ENCODE measurements at places on chromosomes 6 and 20.
A peak's percentile ranks its signal among the peaks of the same experiment; 100 is the strongest.

DNA sequence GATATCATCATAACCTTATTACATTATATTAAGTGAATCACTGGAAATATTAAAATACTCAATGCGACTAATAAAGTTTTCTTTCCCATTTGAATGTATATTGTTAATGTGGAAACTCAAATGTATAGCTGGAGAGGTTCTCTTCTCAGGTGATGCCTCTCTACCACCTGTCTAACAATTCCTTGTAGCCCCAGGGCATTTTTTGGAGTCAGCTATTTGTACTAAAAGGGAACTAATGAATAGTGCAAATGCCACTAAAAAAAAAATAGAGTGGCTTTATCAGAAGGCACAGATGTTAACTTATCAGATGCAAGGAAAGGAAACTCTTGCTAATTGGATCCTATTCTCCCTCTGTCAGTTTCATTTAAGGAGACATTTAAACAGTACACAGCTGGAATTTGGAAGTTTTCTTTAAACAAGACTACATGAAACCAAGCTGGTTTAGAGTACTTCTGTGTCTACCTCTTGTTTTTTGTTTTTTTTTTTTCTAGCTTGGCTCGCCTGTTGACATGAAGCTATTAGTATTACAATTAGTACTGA is 897.0 kb upstream of the SLC35B3 start:
- DNase-seq, result no peak

DNA sequence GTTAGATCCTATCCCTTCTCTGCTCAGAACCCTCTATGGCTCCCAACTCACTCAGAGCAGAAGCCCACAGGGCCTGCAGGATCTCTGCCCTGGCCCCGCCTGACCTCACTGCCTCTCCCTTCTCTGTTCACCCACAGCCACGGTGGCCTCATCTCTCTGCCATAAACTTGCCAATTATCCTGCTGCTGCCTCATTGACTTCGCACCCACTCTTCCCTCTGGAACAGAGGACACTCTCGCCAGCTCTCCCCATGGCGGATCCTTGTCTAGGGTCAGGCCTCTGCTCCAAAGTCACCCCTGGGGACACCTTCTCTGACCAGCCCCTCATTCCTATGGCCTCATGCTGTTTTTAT is 86.4 kb downstream of the CEBPB start:
- DNase-seq, result no peak

GRCh38 chr6:137471986-137472385 is 22.2 kb downstream of the OLIG3 start:
- DNase-seq, result no peak

DNA sequence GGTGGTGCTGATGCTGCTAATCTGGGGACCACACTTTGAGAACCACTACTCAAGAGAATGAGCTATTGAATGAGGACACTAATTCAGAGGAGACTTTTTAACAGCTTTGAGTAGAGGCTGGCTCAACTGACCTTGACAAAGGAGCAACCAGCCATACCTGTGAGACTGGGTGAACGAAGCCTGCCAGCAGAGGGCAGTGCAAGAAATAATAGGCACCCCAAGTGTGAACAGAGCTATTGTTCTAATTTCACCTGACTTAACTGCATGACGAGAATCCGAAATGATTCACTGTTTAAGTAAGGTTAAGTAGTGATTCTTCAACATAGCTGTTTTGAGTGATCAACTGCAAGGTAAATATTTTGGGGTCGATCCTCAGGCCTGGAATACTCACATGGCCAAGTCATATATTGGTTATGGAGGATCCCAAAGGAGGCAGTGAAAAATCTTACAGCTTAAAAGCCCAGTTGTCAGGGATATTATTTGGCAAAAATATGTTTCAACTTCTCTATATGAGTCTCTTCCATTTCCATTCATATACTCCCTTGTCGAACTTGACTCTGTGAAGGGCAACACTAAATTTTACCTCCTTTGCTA is 550.5 kb upstream of the MARCKS start:
- DNase-seq, result no peak

DNA sequence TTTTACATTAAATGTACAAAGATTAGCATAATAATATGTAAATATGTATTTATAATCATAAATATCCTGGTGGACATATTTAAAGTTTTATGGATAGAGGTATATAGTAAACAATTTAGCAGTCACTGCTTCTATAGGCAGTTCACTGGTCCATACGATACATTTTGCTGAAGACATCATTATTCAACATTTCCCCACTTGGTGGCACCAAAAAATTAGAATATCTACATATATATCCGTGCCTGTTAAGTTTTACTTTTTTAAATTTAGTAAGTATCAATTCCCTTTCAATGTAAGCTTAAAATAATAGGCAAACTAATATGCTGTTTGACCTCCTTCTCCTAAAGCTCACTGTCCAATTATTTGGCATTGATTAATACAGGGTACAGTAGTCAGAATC is 64.2 kb downstream of the LMBRD1 start:
- no peak for DNase-seq

DNA sequence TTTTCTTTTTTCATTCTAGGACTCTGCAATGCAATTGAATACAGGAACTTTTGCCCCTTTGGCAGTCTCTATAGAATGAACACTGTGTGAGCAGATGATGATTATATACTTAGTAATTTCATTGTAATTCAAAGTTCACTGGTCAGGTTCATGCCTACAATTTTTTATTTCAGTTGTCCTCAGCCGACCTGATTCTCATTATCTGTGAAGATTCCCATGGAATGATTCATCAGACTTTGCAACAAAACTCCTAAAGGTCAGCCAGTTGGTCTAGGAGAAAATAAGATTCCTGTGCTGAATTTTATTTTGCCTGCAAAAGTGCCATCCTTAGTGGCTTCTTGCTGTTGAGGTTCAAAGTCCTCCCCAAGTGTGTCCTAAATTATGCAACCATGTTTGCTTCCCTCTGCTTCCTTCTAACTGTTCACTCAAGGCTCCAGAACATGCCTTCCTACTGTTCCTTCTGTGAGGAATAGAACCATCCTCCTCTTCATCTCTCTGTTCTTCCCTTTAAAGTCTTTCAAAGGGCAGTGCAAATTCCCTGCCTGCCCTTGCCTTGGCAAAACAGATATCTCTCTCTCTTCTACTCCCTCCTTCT is 194.2 kb upstream of the CNR1 start:
- DNase-seq, result peak; percentile 81

GRCh38 chr20:49671433-49671832 is 42.2 kb downstream of the B4GALT5 start:
- DNase-seq, result no peak

DNA sequence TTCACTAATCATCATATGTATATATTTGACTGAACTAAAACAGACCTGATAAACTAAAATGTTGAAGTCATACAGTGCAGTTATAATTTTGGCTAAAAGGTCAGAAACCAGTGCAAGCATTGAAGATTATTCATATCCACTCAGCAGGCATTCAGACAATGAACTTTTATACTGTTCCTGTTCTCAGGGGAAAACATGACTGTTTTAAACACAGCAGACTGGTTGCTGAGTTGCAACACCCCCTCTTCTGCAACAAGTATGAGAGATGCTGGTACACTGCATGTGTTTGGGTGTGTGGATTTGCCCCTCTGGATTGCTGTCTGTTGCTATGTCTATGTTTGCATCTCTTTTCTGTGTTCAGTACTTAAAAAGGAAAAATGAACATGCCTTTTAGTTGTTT is 206.8 kb downstream of the EYA4 start:
- DNase-seq, result peak; percentile 29

DNA sequence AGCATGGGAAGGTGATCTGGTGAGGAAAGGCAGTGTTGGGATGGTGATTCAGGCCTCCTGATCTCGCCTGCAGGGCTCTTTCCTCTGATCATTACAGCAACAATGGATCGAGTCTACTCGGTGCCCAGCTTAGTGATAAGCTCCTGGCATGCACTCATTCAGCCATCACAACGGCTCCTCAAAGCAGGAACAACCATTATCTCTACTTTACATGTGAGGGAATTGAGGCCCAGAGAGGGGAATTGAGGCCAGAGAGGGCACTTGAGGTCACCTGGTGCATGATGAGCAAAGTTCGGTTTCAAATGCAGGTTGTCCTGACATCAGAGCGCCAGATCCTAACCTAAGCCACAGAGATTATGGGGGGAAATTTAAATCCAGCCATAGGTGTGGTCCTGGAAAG is 42.0 kb upstream of the BPIFA2 start:
- DNase-seq, result no peak

- no peak for DNase-seq
Measured at GRCh38 chr6:169164986-169165385, 88.7 kb downstream of the THBS2 start.

DNA sequence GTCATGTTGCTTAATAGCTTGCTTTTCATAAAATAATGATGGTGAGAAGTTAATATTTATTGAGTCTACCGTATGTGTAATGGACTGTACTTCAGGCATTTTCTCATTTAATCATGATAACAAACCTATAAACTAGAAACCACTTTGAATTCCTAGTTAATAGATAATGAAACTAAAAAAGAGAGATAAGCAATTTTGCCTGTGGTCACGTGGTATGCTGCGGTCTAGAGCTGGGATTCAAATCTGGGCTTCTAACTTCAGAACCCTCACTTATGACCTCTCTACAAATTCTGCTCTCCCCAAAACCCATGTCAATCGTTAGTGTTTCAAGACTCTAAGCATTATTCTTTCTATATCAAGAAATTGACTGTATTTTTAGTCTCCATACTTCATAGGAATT is 700.7 kb downstream of the PRKN start:
- no peak for DNase-seq

DNA sequence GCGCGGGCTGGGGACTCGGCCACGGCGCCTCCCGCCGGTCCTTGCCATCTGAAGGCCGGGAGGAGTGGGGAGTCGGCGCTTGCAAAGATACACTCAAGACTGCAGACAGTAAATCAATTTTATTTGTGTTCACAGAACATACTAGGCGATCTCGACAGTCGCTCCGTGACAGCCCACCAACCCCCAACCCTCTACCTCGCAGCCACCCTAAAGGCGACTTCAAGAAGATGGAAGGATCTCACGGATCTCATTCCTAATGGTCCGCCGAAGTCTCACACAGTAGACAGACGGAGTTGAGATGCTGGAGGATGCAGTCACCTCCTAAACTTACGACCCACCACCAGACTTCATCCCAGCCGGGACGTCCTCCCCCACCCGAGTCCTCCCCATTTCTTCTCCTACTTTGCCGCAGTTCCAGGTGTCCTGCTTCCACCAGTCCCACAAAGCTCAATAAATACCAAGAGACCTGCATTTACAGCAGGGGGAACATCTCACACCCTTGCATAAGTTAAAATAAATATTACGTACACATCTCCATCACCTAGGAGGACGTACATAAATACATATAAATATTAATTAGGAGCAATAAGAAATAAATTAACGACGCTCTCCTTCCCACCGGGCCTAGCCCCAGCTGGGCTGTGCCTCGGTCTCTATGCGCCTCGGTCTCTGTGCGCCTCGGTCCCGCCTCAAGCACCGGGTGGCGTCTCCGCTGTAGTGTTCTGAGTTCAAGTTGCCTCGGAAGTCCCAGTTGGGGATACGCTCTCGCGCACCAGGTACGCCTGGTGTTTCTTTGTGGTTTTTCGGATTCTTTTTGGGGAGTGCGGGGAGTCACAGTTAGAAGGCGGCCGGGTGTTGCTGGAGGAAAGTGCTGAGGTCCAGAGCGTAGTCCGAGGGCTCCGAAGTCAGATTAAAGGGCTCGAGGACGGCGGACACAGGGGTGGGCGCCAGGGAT is 889 bp upstream of the FLOT1 start:
- DNase-seq, result no peak

- DNase-seq, result no peak
Measured at GRCh38 chr6:45756606-45757005, 259.1 kb downstream of the CLIC5 start.

GRCh38 chr6:156779206-156780094 is 2.3 kb downstream of the ARID1B start:
- DNase-seq, result no peak

DNA sequence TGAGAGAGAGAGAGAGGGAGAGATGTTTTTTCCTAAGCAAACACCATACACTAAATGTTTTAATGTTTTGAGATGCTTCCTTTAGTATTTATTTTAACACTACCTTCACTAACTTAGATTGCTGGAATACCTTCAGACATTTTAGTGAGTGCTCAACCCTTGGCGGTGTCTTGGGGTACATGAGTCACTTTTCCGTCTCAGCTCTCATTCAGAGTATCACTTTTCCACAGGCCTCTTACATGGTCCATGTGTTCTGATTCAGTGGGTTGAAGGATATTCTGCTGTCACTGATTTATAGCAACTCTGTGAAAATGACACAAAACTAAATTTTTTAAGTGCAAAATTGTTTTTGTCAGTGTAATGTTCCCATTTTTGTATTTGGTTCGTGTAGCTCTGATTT is 217.9 kb downstream of the CLVS2 start:
- DNase-seq, result no peak

GRCh38 chr6:31453259-31453658 is 44.7 kb upstream of the MICB start:
- DNase-seq, result no peak

DNA sequence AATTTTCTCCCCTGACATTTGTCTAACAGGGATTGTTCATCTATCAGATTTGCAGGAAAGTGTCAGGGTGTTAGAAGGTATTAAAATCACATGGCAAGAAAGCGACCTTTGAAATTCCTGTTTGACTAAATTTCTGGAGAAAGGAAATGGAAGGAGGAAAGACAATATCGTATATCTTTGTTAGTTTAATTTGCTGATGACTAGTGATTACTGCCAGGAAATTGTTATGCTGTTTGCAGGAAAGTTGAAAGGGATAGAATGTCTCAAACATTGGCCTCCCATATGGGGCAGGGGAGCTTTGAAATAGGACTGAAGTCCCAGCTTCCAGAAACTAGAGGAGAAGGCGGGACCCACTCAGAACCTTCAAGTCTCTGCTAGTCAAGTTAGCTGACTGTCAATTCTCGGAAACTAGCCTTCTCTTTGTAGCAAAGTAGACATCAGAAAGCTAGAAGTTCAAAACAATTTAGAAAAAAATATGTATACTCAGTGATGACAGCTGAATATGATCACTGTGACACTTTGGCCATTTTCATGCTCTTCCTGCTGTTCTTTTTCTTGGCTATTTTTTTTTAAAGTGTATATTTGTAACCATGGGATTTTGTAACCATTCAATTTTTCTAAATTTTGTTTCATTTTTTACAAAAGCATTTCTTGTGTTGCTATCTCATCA is 53.4 kb upstream of the RALGAPA2 start:
- DNase-seq, result no peak

DNA sequence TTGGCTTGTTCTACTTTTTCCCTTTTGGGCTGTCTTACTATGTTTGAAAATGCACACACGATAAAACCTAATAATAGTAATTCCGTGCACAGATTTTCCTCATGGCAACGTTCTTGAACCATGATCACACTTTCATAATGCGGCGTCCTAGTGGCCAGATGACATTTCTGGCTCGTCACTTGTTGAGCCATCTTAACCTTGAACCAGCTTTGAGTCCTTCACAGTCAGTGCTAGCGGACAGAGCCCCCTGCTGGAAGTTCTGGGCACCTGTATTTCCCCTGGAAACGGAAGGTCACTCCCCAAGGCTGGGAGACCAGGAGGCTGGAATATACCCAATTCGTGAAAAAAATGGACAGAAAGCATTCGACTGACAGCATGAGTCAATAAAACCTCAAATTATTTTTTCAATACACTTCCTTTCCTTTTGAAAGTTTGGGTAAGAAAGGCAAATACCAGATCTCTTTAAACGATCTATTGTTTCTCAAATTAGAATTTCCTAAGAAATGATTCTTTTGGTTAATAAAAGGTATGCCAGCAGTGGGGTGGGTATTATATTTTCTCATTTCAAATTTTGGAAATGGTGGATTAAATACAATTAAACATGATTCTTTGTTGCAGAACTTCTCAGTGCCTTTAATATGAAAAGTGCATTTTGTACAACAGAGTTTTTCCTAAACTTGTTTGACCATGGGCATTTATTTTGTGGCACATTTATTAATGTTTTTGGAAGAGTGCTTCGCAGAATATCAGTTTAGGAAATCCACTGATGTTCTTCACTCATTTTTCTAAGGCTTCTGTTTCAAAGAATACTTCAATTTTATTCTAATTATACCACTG is 542.3 kb downstream of the QKI start:
- peak; percentile 65 for DNase-seq

Measured in fibroblast of the conjunctiva (primary cell).